Fibroblast of skin of abdomen (primary cell): ENCODE measurements at places on chromosomes 16 and 17.

GRCh38 chr17:65704731-65705130 is 143.3 kb upstream of the AXIN2 start:
- no peak for DNase-seq

GRCh38 chr16:24255456-24256371 is at the start of gene CACNG3:
CACNG3 (plus strand) TSS chr16:24256335; CDS start chr16:24256755, 420 bp downstream.
- peak; percentile 4 for DNase-seq

- no peak for DNase-seq
Observed at GRCh38 chr17:17156511-17156910, 49.6 kb downstream of the PLD6 start.

GRCh38 chr17:1931844-1932579 is 93.1 kb downstream of the RTN4RL1 start:
- DNase-seq = no peak

GRCh38 chr17:63649813-63650212 is 27.6 kb downstream of the MAP3K3 start:
- no peak for DNase-seq

DNA sequence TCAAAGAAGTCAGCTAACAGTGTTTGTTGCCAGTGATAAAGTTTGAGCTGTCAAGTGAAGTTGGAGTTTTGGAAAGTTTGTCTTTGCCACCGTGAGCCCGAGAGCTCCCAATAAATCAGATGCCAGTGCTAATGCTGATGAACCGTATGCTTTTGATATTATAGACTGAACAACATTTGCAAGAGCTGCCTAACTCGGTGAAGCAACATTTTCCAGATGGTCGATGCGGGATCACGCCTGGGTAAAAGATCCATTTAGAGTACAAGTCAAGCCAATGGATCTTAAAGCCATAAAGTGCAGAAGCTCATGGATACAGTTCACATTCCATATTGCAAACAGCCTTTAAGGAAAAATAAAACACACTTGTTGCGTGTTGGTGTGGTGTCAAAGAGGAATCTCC is 9.6 kb downstream of the BANP start:
- DNase-seq = no peak

DNA sequence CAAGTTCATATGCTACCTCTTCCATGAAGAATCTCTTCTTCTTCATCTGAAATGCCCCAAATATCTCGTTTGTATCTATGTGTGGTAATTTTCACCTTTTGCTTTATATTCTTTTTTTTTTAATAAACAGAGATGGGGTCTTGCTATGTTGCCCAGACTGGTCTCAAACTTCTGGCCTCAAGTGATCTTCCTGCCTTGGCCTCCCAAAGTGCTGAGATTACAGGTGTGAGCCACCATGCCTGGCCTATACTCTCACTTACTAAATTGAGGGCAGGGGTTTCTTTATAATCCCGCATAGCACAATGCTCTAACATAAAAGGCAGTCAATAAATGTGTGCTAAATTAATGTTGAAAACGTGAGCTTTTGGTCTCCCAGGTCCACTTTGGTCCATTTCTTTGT is 30.6 kb downstream of the RNF43 start:
- no peak for DNase-seq

DNA sequence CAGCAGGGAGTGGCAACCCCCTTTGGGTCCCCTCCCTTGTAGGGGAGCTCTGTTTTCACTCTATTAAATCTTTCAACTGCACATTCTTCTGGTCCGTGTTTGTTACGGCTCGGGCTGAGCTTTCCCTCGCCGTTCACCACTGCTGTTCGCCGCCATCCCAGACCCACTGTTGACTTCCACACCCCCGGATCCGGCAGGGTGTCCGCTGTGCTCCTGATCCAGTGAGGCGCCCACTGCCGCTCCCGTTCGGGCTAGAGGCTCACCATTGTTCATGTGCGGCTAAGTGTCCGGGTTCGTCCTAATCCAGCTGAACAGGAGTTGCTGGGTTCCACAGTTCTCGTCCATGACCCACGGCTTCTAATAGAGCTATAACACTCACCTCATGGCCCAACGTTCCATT is 408.1 kb downstream of the KCNJ2 start:
- no peak for DNase-seq

- DNase-seq = peak; percentile 29
Observed at GRCh38 chr17:9487406-9487805, 88.2 kb downstream of the STX8 start.

DNA sequence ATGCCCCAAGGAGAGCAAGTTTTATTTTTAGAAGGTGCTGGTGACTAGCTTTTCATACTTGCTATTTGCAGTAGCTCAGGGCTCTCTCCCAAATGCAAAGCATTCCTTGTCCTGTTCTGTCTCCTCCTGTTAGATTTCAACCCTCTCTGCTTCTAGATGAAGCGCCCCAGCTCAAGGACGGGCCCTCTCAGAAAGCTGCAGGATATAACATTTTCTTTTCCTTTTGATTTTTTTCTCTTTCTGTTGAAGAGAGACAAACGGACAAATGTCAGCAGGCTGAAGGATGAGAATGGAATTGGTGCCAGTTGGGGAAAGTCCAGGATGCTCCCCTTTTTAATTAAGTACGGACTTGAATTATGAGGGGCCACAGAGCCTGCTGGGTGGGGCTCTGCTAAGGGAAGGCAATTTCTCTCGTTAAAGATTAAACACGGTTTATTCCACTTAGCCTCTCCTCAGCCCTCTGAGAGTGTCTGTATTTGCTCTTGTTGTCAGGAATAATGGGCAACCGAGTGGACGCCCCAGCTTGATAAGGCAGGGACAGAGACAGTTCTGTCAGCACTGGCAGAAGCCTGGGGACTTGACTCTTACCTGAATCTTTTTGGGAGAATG is 6.2 kb upstream of the ETV4 start:
- DNase-seq = no peak
